ENCODE measurements at places on chromosomes 5 and 9.

- no peak for DNase-seq
Observed at GRCh38 chr5:173513521-173513991, 102.9 kb downstream of the BOD1 start.

- no peak for DNase-seq
Observed at GRCh38 chr5:79983618-79984017, 7.4 kb downstream of the MTX3 start.

DNA sequence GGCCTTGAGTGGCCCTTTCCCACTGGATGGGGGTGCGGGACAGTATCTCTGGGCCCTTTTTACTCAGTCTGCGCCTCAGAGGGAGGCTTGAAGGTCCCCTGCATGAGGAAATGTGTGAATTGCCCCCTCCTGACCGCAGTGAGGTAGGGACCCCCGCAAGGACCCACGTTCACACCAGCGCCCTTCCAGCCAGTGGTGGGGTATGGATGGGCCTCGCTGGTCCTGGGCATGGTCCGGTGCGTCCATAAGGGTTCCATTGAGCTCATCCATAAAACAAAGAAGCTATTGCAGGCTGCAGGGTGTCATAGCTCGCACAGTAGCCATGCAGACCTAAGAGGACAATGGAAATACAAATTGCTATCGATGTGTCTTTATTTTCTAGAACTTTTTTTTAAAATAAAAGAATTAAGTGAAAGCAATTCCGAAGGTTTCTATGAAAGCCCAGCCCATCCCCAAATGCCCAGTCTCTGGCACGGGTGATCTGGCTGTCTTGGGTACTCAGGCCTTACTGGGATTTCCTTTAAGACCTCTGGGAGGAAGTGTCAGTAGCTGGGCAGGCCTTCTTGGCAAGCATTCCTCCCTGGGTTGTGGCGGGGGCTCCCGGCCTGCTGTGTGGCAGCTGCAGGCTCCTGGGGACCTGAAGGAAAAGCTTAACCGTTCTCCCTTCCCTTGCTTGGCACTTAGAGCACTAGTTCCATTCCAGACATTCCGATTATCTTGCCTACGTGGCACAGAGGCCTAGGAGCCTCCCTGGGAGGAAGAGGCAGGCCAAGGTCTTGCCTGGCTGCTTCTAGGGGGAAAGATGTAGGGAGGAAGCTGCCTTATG lies 1.5 kb upstream of the SEMA5A start:
- DNase-seq = no peak

GRCh38 chr5:169001394-169001793 lies 299.5 kb downstream of the SLIT3 start:
- DNase-seq = no peak
